Fibroblast of skin of scalp (primary cell): ENCODE measurements at places on chromosomes 7 and 10.

GRCh38 chr10:67629461-67629971 lies 66.5 kb downstream of the CTNNA3 start:
- peak; percentile 36 for DNase-seq

DNA sequence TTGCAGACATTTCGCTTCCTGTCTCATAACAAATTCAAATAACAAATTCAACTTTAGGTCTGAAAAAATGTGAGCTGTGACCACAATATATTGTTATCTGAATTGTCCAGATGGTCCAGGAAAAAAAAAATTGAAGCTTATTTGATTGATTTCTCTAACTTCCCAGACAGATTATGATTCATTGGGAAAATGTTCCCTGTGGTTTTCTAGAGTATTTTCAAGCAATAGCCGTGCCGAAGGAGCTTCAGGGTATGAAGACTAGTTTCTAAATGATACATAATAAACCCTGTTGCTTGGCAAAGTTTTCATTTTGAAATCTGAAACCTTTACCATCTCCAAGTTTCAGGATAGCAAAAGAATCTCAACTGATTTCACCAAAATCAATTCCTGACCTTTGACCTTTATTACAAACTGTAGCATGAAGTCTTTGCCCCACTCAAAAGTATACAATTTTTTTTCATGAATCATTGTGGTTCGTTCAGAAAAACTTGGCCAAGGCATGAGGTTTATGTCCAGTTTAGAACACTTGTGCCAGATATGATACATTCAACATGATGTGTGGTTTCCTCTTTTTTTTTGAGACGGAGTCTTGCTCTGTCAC lies 109.9 kb downstream of the JCAD start:
- peak; percentile 97 for DNase-seq

GRCh38 chr7:113548137-113548536 lies 370.7 kb downstream of the PPP1R3A start:
- DNase-seq, result no peak

DNA sequence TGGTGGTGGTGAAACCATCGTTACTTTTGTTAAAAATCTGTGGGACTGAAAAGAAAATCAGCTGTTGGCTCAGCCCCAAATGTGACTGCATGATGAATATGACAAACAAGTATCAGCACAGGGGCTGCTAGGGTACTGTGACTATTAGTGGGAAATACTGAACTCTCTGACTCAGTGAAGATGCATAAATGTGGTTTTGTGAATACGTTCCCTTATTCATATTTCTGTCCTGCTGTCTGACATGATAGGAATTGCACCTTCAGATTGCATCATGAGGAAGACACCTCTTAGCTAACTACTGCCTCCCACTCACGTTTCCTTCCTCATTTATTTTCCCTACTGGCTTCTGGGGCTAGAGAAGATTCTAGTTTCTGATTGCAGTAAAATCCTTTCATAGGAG lies 1.4 kb downstream of the CLEC5A start:
- no peak for DNase-seq

DNA sequence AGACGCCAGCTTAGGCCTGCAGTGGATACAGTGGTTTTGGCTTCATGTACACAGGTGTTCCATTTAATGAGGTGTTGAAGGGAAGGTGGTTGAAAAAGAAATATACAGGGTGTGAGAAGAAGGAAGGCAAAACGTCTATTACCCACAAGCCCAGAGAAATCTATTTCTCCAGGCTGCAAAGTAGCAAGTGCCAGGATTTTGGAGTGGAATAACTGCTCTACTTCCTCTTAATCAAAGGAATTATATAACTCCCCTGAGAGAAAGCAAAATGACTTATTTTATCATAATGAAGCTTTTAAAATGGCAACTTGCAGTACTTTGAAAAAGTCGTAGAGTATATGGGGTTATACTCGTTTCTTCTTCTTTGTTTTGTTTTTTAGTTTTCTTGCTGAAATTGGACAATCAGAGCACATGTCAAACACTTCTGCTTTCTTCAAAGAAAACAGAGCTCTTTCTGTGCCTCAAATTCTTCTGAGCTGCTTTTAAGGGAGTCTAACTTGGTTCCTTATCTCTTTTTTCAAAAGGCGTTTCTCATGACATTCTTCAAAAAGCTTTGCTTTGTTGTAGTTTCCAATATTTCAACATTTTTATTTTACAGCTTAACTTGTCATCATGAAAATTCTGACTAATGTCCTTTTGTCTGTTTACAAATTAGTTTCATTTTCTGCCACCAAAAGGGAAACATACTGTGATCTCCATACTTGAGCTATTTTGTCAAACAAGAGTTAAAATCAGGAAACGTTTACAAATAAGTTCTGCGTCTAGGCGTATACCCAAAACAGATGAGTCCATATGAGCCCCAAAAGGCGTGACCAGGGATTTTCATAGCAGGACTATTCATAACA lies 289.7 kb downstream of the FRMD4A start:
- peak; percentile 21 for DNase-seq

GRCh38 chr10:113982769-113983168 lies 60.9 kb upstream of the ADRB1 start:
- no peak for DNase-seq

- peak; percentile 60 for DNase-seq
These were observed 1055.1 kb downstream of the KCNMA1 start for GRCh38 chr10:76582531-76582930.

DNA sequence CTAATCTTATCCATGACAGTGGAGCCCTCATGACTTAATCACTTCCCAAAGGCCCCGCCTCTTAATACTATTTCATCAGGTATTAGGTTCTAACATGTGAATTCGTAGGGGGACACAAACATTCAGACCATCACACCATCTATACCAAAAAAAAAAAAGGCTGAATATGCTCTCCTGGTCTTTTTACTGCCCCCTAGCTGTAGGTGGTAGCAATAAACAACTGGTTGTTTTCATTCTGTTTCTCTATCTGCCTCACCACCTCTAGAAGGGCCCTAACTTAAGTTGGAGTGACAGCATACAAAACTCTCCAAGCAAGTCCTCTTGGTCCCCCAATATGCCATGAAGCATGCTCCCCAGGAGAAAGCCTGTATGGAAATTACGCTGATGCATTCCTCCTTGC lies 94.1 kb downstream of the GRM8 start:
- DNase-seq, result no peak
